ENCODE measurements at places on chromosomes 2 and 18. TPM values are rescaled to one million over a fixed set of nuclear protein-coding genes. Genes with fewer than 3 reads are reported as not detected.

DNA sequence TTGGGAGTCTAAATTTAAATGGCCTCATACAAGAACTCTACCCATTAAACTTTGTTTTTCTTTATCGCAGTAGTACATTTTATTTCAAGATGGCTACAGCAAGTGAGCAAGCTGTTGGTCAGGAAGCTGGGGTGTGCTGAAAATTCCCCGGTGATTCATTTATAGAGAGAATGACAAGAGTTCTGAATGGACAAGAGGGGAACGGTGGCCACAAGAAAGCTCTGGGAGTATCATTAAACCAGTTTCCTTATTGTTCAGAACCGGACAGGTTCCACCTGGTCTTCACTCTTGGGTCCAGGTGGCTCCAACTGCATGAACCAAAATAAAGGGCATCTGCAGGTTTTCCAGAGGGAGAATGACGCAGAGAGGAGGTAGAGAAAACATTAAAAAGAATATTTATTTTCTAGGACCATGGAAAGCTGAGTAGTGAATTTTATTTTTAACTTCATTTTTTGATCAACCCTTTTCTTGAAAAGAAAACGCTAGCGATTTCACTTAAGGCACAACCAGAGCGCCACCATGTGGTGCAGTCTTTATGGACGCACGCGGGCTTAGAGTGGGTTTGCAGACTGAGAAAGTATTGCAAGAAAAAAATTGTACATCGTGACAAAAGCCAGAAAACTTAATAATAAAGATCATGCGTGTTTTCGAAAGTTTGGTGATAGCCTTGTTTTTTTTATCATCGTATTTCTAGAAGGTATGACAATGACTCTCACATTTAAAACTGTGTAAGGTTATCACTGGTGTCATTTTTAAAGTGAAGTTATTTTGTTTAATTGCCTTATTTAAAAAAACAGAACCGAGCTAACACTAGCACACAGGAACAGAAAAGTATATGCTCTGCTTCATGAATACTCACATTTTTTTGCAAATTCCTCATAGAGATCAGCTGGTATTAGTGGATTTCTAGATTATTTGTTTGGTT lies 97.9 kb upstream of the NOL4 start:
- no peak for DNase-seq
- H3K4me3 ChIP-seq: no peak overlapping the region

- no peak overlapping the region for H3K27ac ChIP-seq
- peaks cover 52% of the 10 kb centered on the region for H3K4me1 ChIP-seq
- no peak for DNase-seq
- no peaks in the 10 kb centered on the region for H3K27me3 ChIP-seq
- H3K36me3 ChIP-seq: no peaks in the 10 kb centered on the region
Observed at GRCh38 chr2:195538937-195539336, 118.1 kb upstream of the SLC39A10 start.

DNA sequence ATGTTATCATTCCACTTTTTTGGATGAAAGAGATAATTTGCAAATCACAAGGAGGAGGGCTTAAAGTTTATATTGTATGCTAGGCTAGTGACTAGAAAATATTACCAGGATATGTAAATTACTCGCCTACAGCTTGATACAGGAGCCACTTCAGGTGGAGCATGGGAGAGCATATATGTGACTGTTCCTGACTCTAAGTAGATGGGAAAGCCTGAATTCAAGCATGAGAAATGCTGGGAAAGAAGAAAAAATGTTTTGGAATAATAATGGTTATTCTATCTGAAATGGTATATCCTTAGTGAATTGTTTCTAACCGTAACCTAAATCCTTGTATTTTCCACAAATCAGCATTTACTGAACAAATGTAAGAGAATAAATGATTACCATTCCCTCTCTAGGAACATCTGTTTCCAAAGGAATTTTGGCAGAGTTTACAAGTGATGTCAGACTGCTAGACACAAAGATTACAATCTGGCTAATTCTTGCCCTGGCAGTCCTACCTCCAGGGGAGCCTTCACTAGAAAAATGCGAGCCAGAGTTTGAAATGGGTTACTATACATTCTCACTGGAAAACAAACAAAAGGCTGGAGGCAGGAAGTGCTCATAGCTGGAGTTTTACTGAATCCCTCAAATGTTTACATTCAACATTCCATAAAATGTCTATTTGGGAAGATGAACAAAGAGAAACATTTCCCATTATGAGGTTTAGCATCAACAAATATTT lies 129.4 kb upstream of the MAPRE2 start:
- no peaks in the 10 kb centered on the region for H3K4me1 ChIP-seq
- H3K27ac ChIP-seq: no peak overlapping the region
- H3K4me3 ChIP-seq: no peak overlapping the region
- H3K27me3 ChIP-seq: no peaks in the 10 kb centered on the region
- no peak for DNase-seq

LRRC30 gene
- not detected for total RNA-seq

USP34 gene
- 311 TPM for total RNA-seq

CFAP221 gene
- not detected for total RNA-seq

ELOA2 gene
- total RNA-seq: not detected

All from B cell (primary cell).